Effector memory CD4-positive, alpha-beta T cell (primary cell): ENCODE measurements at places on chromosomes 2 and 18.

- no peak for DNase-seq
Measured at GRCh38 chr2:205527801-205528200, 154.5 kb upstream of the NRP2 start.

GRCh38 chr2:161571051-161571429 lies 53.2 kb upstream of the SLC4A10 start:
- DNase-seq: no peak

- no peak for DNase-seq
Measured at GRCh38 chr18:30350263-30350662, 692.3 kb downstream of the DSC3 start.

DNA sequence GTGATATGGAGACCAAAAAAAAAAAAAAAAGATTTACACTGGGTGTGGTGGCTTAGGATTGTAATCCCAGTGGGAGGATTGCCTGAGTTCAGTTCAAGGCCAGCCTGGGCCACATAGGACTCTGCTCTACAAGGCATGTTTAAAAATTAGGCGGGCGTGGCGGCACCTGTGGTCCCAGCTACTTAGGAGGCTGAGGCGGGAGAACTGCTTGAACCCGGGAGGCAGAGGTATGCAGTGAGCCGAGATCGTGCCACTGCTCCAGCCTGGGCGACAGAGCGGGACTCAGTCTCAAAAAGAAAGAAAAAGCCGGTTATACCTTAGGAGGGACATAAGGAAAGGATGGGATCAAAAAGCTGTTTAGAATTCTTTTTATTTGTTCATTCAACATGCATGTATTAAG lies 707 bp upstream of the SPDYA start:
- no peak for DNase-seq

- no peak for DNase-seq
Measured at GRCh38 chr2:219643084-219643473, 15.6 kb downstream of the SLC4A3 start.

GRCh38 chr2:126154256-126154785 lies 501.6 kb upstream of the GYPC start:
- DNase-seq: no peak

DNA sequence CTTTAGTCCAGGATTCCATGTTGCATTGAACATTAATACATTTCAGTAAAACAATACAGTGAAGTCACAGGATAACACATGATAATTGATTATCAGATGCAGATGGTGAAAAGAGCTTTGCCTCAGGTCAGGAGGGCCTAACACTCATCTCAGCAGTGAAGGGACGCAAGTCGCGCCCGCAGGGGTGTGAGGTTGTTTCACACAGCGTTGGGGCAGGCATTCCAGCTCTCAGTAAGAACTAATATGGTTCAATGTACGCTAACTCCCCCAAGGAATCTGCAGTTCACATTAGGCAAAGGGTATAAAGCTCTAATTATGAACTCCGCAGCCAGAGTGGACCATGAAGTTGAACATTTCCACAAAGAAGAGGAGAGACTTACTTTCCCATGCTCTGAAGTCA lies 53.1 kb upstream of the ATL2 start:
- DNase-seq: no peak

GRCh38 chr2:157414050-157414449 lies 29.8 kb downstream of the CYTIP start:
- no peak for DNase-seq

- DNase-seq: no peak
Measured at GRCh38 chr18:685438-685837, 27.0 kb downstream of the ENOSF1 start.

- no peak for DNase-seq
Measured at GRCh38 chr2:239377591-239377990, 23.2 kb downstream of the HDAC4 start.

GRCh38 chr2:43212931-43213330 lies 13.5 kb downstream of the ZFP36L2 start:
- DNase-seq: no peak

GRCh38 chr2:104213758-104214157 lies 640.2 kb upstream of the POU3F3 start:
- no peak for DNase-seq

GRCh38 chr18:31064130-31064529 lies 21.6 kb upstream of the DSC3 start:
- DNase-seq: no peak

- no peak for DNase-seq
Measured at GRCh38 chr18:75343389-75343788, 84.1 kb downstream of the SMIM21 start.

DNA sequence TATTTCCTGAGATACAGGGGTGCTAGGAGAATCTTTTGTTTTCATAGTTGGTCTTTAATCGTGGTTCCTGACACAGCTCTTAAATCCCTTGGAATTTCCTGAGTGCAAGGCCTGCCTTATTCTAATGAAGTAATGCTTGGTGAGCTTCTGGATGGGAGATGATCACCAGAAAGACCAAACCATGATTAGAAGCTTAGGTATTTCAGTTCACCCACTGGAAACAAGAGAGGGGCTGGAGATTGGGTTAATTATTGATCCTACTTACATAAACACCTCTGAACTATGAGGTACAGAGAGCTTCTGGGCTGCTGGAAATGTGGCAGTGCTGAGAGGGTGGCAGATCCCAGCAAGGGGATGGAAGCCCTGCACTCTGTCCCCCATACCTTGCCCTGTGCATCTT lies 406.8 kb downstream of the THSD7B start:
- no peak for DNase-seq

DNA sequence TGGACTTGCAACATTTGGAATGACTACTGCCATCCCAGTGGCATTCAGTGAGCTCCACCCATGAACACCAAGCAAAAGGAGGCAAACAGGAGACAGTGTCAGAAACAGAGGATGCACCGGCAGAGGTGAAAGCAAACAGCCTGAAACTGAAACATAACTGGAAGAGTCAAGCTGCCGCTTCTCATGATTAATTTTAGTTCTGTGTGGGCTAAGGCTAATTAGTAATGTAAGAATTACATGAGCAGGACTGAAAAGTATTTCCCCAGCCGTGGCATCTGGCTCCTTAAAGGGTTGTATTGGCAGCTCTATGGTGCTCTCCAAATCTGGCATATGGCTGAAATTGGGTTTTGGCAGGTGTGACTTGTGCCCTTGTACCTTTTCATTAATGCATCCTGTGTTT lies 1108.1 kb downstream of the TSN start:
- no peak for DNase-seq

- DNase-seq: no peak
Measured at GRCh38 chr2:113896791-113897190, 6.9 kb downstream of the ACTR3 start.

DNA sequence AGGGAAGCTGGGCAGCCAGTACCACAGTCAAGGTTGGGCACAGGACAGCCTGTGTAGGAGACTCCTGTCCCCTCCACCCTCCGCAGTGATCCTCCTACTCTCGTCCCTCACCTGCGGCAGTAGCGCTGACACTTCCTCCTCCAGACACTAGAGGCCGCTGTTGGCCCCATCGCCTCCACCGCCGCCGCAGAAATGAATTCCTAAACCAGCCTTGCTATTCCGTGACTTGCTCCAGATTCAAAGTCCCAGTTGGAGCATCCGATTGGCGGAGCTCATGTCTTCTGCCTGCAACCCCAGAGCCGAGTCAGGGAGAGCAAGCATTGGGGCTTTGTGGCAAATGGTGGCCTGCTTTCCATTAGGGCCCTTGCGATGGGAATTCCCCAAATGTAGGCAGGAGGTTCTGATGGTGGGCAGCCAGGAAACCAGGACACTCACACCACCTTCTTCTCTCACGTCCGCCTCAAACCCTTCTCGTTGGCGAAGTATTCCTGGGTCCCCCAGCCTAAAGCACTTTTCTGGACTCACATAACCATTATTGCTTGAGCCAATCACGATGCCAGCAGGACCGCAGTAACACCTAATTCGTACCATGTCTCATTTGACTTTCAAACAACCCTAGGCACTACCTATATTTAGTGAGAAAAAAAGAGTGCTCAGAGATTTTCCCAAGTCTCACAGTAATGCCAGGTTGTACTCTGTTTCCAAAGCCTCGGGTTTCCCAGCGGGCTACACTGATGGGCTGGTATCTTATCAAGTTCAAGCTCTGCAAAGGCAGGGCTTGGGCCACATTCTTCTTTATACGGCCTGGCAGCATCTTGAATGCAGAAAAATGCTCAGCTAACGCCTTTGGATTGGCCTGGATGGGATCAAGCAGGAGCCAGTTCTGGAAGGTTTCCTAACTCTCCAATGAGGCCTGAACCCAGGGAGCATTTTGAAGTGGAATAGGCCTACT lies 1.2 kb upstream of the DNAJB2 start:
- DNase-seq: peak; percentile 56

- no peak for DNase-seq
Measured at GRCh38 chr2:2325516-2325915, 5.6 kb downstream of the MYT1L start.

GRCh38 chr2:45721150-45721549 lies 69.7 kb downstream of the PRKCE start:
- DNase-seq: no peak

GRCh38 chr2:102434655-102435381 lies 11.9 kb downstream of the IL18RAP start:
- no peak for DNase-seq

DNA sequence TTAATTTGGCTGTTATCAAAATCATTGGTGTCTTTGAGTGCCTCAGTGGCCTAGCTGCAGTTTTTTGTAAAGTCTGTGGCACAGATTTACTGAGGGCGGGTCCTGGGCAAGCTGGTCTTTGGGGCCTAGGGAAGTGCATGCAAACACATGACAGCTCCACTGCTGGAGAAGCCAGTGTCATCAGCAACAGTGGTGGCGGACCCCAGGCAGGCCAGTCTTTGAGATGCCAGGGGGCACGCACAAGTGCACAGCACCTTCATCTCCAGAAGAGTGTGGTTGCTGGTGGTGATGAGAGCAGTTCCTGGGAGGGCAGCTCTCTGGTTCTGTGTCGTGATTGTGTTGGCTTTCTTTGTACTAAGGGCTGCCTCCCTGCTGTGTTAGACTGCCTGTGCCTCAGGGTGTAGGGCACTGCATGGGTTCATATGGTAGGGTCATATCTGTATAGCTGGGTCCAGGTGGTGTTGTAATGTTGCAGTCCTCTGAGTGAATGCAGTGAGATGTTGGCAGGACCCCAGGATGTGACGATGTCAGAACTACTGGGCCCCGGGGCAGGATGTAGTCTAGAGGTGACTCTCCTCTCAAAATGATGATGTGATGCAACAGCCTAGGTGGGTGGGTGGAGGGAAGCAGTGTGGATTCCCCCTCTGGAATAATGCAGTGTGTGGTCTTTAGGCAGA lies 646.7 kb upstream of the CDH2 start:
- no peak for DNase-seq

- no peak for DNase-seq
Measured at GRCh38 chr2:230891064-230891463, 26.3 kb downstream of the ITM2C start.

DNA sequence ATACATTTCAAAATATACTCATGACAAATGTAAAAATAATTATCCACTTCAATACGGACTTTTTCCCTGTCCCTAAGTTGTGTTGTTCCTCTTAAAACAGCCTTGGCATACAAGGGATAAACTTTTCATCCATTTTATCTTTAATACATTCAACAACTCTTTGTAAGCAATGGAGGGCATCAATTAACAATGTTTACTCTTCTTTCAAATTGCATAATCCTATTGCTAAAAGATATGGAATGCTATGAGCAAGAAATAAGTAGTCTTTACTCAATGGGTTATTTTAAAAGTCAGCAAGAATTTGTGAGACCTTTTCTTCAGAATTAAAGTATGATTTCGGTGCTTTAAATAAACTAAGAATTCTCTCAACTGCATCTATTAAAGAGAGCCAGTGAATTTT lies 41.9 kb downstream of the SCN9A start:
- DNase-seq: no peak

GRCh38 chr18:12423820-12424219 lies 16.1 kb downstream of the PRELID3A start:
- DNase-seq: no peak

- DNase-seq: no peak
Measured at GRCh38 chr2:64652231-64653108, 1.2 kb downstream of the SERTAD2 start.
